ENCODE measurements at places on chromosomes 3 and 15.

- no peak for DNase-seq
Measured at GRCh38 chr3:157148196-157148889, 11.6 kb downstream of the CCNL1 start.

DNA sequence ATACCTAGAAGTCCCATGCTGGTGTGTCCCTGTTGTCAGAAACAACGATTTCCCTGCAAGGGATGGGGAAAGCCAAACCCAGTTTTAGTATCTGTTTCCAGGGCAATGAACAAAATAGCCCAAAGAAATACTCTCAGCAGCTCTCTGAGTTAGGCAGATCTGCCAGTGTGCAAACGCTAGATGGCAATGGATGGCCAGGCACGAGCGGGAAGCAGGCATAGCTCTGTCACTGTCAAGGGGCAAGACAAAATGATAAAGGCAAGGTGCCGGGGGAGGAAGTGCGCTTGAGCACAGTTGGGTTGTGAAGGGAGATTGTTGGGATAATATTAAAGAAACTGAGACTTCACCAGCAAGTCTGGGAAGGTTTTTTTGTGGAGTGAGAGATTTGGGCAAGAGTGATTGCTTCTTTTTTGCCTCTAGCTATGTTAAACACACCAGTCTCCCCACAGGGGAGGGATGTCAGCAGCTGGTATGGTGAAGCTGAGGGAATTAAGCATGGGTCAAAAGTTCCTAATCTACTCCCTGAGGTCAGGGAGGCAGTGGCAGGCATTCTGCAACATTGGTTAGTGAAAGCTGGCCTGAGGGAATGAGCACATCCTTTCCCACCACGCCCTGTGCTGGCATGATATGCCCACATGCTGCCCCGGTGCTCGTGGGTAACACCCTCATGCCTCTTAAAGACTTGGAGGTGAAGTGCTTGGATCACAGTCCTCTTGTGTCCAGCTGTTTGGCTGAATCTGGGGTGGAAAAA is 117.5 kb downstream of the PDCD6IP start:
- no peak for DNase-seq

- DNase-seq = no peak
Measured at GRCh38 chr15:93942269-93942694, 289.1 kb upstream of the MCTP2 start.

- no peak for DNase-seq
Measured at GRCh38 chr3:197942956-197943556, 6.9 kb upstream of the RPL35A start.

- no peak for DNase-seq
Measured at GRCh38 chr15:48964898-48965297, 1.2 kb upstream of the SHC4 start.

- no peak for DNase-seq
Measured at GRCh38 chr3:15657016-15657415, 55.5 kb downstream of the BTD start.

DNA sequence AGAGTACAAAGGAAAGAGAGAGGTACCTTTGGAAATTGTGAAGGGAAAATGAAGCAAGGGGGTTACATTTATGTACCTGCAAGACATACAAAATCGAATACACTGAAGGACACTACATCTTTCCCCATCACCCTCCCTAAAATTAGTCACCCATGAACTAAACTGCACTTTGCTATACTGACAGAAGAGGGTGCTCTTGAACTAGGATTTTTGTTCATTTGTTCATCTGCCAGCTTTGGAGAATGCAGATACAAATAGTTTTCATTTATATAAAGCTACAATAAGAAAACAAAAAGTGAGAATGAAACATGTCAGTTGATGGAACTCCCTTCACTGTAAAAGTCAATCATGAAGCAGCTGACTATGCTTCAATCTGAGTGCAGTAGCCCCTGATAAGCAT is 55.7 kb downstream of the PCCB start:
- no peak for DNase-seq

GRCh38 chr3:158430968-158431367 is 140.0 kb upstream of the MLF1 start:
- no peak for DNase-seq

- DNase-seq = no peak
Measured at GRCh38 chr15:43985976-43986680, 159.3 kb downstream of the WDR76 start.

GRCh38 chr3:111362381-111363009 is 179.5 kb upstream of the CD96 start:
- no peak for DNase-seq

- DNase-seq = no peak
Measured at GRCh38 chr15:79682285-79682684, 214.5 kb downstream of the MTHFS start.

- DNase-seq = no peak
Measured at GRCh38 chr15:44129911-44130310, 65.2 kb downstream of the FRMD5 start.

DNA sequence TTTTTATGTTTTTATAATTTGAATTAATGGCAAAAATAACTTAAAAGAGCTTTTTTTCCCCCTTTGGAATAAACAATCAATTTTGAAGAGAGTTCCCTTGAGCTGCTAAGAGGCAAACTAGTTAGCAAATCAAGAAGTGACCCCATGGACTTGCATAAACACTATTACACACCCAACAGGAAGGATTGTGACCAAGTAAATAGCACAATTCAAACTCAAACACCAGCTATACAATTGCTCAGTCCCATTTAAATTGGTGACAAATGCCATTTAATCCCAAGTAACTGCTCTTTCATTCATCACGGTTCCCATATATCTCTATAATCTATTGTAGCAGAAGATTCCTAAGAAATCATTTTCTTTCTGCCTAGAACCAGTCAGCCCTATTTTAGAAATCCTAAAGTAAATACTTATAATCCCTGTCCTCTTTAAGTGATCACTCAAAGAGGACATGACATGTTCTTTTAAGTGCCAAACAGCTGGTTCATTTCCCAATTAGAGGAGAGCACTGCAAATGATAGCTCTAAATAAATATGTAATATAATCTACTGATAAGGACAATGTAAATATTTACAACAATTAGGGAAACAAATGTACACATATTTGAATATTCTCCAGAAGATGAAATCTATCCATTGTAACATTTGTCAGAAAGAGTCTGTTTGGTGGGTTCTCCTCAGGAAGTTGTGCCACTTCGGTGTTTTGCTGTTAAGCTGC is 137.8 kb upstream of the ADAMTS9 start:
- DNase-seq = no peak

- no peak for DNase-seq
Measured at GRCh38 chr3:138348754-138349739, 668 bp downstream of the MRAS start.

DNA sequence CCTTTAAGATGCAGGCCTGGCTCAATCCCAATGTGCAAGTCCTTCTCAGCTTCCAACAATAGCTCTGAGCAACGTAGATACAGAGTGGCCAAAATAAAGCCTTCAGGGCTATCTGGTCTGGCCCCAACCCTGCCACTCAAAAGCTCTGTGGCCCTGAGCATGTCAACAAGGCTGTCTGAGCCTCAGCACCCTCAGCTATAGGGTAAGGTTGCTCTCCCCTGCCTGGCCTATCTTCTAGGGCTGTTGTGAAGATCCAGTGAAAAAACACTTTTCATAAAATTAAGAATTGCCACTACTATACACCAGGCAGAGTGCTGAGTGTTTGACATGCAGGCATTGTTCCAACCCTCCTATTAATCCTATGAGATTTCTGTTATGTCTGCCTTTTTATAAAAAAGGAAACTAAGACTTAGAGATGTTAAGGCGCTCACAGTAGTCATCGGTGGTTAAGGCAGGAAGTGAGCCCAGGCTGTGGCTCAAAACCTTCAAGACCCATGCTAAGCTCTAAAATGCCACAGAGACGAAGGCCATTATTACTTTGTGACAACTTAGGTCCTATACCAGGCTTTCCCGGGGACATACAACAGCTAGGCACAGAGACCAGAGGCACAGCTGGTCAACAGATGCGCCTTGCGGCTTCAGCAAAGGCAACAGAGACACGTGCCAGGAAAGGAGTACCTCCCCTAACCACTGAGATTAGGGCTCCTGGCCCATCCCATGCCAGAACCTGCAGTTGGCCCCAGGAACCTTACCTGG is 5.1 kb downstream of the POLG start:
- no peak for DNase-seq

GRCh38 chr3:165855581-165855980 is 18.4 kb upstream of the BCHE start:
- DNase-seq = no peak

DNA sequence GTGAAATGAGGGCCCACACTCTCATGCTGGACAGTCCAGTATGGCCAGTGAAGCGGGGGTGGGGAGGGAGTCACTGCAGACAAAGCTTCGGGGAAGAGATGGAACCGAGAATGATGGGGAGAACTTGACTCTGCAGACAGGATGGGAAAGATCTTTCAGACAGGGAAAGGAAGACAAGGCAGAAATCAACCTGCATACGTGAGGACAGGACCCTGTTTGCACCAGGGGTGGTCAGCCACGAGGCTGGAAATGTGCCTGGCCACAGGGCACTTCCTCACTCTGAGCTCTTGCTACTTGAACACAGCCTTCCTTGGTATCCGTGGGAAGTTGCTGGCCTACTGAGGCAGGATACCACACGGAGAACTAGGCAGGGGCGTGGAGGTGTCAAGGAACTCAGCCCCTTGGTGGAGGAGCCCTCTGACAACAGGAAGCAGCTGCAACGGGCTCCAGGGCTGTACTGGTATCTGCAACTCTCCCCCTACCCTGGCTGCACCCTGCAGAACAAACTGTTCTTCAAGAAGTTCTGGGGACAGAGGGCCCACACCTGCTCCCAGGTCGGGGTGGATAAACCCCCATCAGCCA is 9.3 kb upstream of the SRP14 start:
- no peak for DNase-seq

- DNase-seq = no peak
Measured at GRCh38 chr3:10417847-10418246, 87.5 kb downstream of the ATP2B2 start.

GRCh38 chr3:196765454-196765853 is 25.8 kb downstream of the PAK2 start:
- no peak for DNase-seq

- DNase-seq = no peak
Measured at GRCh38 chr15:51866751-51867150, 37.3 kb downstream of the TMOD3 start.

DNA sequence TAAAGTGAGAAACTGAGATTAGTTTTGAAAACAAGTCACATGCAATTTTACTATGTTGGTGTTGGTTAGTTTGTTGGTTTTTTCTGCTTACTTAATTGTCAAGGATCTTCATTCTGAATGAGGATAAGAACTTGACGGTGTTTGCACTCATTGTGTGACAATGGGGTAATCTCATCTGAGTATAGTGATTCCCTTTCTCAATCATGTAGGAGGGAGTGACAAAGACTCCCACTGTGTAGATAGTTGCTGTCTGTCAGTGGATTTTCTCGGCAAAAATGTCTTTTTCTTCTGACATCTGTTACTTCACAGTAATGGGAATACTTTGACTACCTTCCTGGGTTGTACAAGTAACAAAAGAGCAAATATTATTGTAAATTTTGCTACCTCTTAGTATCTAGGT is 23.5 kb downstream of the KCNH8 start:
- DNase-seq = no peak

- no peak for DNase-seq
Measured at GRCh38 chr3:74515451-74515850, 99.0 kb downstream of the CNTN3 start.

DNA sequence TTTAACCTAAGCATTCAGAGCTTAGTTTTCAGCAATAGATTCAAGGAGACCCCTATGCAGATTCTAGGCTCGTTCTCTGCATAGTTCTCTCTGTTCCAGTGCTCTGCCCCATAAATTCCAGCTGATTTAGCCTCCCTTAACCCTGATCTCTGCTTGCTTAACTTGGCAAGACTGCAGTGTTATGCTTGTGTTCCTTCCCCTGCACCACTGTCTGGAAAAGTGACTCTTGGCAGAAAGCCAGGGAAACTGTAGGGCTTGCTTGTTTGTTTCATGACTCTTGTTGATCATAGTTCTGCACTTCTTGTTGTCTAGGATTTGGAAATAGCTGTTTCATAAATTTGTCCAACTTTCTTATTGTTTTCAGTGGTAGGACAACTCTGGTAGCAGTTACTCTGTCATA is 40.1 kb downstream of the ANAPC13 start:
- no peak for DNase-seq

DNA sequence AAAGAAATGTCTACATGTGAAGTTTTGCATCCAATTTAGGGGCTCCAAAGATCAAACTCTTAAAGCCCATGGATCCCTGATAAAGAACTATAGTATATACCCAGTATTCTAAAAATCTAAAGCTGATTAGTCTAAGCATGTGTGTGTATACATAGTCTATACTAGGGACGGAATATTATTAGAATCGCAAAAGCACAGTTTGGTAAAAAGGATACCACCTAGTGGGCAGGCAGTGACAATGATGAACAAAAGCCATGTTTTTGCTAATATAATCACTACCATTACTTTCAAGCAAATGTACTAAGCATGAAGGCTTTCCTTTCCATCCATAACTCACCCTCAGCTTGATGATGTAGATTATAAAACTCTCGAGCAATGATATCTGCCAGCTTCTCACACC is 16.5 kb downstream of the POLQ start:
- no peak for DNase-seq

DNA sequence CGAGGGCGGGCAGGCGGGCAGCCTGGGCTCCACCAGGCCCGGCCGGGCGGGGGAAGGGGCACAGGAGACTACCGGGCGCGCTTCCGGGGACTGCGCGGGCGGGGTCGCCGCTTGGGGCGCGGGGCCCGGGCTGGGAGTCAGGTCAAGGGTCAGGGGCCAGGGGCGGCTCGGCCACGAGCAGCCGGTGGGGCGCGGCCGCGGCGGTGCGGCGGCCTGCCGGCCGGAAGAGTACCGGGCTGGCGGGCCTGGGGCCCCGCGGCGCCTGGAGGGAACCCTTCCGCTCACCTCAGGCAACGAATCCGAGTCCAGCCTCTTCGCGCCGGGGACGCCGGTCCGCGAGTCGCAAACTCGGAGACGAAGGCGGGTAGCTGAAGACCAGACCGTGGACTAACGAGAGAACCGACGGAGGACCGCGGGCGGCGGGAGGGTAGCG is 225 bp downstream of the RHOA start:
- no peak for DNase-seq

DNA sequence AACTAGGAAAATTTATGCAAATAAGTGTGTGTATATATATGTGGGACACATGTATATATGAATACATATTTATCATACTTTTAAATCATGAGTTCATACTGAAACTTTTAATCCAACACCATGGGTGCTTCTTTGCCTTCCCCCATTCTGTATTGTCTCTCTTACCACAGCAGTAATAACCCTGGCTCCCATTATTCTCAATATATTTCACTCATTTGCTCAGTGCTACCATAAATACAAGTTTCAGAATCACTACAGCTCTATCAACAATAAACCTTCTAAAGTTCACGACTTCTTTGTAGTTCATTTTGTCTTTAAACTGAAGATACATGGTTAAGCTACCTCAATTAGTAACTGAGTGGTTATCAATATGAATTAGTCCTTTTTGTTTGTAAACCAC is 82.2 kb downstream of the PCCB start:
- DNase-seq = no peak
